RCC 7860 (cell line): ENCODE measurements at places on chromosomes 1 and 21.
A peak's percentile ranks its signal among the peaks of the same experiment; 100 is the strongest.

- no peak for DNase-seq
Measured at GRCh38 chr21:33640697-33641351, 717 bp downstream of the CRYZL1 start.

- DNase-seq = no peak
Measured at GRCh38 chr21:26112127-26112742, 58.3 kb downstream of the APP start.

GRCh38 chr21:41052820-41053555 is 115.0 kb upstream of the BACE2 start:
- DNase-seq = no peak

DNA sequence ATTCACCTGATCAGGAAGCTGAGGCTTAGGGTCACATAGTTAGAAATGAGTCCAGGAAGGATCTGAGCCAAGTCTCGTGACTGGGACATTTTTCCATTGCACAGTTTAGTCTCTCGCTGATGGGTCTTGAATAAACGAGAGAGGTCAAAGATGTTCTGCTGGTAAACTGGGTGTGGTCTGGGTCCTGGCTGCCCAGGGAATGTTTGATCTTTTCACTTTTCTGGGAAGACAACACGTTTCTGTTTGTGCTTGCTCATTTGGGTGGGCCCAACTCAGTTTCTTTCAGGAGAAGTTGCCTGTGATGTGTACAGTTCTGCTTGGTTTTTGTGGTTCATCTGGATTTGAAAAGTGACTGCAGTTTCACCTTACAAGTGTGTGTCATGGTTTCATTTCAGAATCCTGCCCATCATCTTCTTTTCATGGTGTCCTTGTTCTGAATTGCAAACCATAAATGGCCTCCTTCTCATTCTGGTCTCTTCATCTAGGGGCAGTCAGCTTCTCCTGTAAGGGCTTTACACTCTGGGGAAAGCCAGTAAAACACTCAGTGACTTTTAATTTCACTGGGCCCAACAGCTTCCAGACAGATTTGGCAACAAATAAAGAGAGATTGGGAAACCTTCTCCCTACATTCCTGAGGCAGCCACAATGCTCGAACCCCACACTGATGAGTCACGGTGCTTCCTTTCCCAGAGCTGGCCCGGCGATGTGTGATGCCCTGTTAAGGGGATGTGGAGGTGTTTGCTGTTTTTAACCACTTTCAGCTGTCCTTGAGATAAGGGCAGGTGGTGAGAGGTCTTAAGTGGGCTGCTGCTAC is 7.2 kb upstream of the TACSTD2 start:
- DNase-seq = peak; percentile 91

GRCh38 chr21:44649521-44650100 is 3.4 kb downstream of the KRTAP10-11 start:
- no peak for DNase-seq

DNA sequence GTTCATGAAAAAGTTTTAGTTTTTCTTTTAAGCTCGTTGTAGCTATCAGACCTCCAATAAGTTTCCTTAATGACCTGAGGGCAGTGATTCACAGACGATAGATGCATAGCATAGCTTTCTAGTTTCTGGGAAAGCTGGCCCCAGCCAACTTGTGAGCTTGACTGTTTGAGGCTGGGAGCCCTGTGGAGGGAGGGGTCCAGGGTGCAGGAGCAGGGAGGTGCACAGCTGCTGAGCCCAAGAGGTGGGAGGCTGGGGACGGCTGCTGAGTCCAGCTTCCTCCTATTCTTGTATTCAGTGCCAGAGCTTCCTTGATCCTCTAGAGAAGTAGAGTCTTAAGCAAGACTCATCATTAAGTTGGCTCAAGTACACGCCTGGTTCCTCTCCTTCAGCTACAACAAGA is 11.0 kb upstream of the AVPR1B start:
- DNase-seq = no peak

- DNase-seq = no peak
Measured at GRCh38 chr21:40769231-40769630, 77.7 kb downstream of the DSCAM start.

DNA sequence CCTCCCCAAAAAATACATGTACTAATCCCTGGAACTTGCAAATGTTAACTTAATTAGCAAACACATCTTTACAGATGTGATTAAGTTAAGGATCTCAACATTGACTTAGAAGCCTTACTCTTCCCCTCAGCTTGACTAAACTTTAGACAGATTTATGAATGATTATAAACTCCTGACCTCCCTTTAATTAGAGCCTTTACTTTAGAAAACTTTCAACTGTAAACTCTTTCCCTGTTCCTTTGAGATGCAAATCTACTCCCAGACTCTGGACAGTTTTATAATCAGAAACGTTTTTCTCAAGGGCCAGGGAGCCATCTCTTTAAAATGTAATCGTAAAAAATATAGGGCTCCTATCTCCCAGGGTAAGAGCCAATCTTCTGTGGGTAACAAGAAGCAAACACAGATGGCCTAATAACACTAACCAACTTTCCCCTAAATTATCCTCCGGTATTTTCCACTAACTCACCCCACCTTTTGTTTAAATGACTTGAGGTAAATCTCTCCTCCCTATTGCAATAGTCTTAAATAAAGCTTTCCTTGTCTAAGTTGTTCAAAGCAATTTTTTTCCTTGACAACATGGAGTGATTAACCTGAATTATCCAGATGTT is 284.1 kb downstream of the BRINP3 start:
- no peak for DNase-seq

GRCh38 chr1:77742011-77742555 is 17.6 kb downstream of the USP33 start:
- DNase-seq = no peak

DNA sequence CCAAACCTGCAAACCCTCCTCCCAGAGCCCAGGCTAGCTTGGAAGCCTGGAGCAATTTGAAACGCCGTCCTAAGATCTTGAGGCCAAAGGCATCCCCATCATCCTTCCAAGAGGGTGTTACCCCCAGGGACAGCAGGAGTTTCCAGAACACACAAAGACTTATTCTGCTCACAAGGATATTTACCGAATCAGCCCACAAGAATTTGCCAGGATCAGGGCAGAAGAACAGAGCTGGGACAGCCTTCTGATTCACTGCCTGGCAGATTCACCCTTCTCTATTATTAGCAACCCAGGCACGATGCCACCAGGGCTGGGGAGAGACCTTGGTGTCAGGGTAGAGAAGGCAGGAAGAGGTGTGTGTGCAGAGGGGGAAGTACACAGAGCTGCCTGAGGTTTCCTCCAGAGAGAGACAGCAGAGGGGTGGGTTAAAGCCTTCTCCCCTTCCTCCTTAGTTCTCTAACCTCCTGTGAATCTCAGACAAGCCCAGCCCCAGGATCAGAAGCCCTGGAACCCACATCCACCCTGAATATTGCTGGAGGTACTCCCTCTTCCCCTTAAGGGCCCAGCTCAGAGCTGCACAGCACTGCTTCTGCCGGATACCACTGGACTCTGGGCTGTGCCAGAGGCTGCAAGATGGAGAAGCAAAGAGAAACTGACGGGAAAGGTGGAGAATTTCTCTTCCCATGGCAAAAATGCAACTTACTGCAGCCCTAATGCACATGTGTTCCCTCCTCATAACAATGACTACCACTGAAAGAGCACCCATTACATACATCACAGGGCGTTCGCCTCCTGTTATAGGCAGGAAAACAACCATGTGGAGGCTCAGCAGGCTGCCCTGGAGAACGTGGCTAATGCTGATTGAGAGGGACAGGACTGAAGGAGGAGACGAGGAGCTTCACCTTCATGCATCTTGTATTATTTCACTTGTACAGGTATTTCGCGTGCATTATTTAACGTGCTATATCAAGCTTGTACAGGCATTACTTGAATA is 61.8 kb downstream of the ITPKB start:
- DNase-seq = peak; percentile 68

DNA sequence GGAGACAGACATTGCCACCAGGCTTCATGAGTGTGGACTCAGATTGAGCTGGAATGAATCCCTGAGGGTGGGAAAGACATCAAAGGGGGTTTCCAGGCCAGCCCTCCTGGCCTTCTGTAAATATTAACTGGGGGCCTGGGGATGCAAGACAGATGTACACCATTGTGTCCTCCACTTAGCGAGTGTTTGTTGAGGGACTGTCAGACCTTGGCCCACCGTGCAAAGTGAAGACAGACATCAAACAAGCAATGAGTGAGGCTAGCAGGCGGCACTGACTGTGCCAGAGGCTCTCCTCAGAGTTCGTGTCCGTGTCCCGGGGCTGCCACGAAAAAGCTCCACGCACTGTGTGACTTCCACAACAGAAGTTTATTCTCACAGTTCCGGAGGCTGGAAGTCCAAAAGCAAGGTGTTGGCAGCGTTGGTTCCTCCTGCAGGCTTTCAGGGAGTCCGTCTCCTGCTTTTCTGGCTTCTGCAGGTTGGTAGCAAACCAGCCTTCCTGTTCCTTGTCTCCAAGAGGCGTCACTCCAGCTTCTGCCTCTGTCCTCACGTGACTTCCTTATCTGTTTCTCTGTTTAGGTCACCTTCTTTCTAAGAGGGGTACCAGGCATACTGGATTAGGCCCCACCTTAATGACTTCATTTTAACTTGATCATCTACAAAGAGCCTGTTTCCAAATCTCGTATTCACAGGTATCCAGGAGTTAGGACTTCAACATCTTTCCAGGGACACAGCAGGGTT is 59.1 kb downstream of the DISP3 start:
- no peak for DNase-seq

DNA sequence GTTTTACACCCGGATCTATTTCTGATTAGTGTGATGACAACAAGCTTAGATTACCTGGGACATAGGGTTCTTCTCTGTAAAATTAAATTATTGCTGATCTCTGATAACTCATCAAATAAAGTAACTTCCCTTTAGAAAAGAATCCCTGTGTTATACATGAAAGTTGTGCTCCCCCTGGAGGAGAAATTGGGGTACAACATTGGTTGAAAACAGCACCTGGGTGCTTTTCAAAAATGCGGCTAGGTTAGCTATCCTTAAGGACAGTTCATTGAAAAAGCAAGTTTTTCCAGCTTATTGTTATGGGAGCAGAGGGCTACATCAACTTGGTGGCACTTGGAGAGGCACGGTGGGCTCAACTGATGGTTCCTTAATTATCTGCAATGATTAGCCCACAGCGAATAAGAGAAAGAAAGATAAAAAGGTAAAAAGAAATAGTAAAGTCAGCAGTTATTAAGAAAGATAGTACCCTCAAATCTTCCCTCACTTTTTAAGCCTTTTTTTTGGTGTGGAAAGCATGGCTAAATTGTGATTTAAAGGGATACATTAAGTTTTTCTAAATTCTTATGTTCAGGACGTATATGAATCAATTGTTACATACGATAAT is 97.8 kb downstream of the FMN2 start:
- DNase-seq = peak; percentile 18

GRCh38 chr1:109397581-109398342 is at the start of gene SORT1:
SORT1 (minus strand) TSS chr1:109397918; CDS start chr1:109397892, 26 bp downstream.
- peak; percentile 19 for DNase-seq

- DNase-seq = no peak
Measured at GRCh38 chr1:114331936-114332335, 178.3 kb upstream of the SYT6 start.

GRCh38 chr1:104906141-104906540 is 1156.4 kb downstream of the AMY1C start:
- no peak for DNase-seq

DNA sequence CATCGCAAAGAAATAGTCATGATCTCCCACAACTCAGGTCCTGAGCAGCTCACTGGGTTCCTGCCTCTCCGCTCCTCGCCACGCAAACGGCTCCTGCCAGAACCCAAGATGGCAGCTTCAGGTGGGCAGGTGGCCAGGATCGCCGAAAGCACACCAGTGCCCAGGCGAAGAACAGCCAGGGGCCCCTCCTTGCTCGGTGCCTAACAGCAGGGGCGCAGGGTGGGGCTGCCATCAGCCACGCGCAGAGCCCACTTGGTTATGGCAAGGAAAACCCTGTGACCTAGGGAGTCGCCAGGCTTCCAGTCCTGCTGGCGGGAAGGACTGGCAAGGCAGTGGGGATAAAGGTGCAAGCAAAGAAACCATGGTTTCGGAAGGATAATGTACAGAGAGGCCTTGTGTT is 47.5 kb downstream of the ARID4B start:
- DNase-seq = no peak

DNA sequence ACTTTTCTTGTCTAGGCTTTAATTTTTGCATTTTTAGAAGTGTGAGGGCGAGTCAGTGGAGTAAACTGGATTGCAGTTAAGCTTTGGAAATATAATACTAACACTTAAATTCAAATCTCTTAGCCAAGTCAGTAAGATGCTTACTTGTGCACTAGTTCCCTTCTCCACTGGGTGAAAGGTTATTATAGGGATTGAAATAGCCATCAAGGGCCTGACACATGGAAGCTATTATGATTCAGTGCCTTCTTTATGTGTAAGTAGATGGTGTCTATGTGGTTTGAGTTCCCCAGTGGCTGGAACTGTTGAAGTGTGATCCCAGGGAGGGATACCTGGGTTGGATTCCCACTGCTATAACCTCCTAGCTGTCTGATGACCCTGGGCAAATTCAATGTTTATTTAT is 24.7 kb upstream of the DMRTA2 start:
- DNase-seq = no peak

GRCh38 chr1:87686671-87687070 is 358.0 kb downstream of the LMO4 start:
- DNase-seq = no peak

GRCh38 chr1:22832414-22832786 is 121.8 kb downstream of the EPHB2 start:
- DNase-seq = peak; percentile 80

DNA sequence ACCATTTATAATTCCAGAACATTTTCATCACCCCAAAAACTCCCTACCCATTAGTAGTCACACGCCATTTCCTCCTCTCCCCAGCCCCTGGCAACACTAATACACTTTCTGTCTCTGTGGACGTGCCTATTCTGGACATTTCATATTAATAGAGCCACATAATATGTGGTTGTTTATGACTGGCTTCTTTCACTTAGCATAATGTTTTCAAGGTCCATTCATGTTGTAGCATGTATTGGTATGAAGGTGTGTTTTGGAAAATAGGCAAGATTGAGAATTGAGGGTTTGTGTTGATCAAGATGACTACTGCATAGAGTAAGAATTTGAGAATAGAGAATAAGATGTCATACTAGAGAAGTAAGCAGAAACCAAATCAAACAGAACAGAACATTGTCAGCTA is 67.5 kb downstream of the ZFYVE9 start:
- no peak for DNase-seq

DNA sequence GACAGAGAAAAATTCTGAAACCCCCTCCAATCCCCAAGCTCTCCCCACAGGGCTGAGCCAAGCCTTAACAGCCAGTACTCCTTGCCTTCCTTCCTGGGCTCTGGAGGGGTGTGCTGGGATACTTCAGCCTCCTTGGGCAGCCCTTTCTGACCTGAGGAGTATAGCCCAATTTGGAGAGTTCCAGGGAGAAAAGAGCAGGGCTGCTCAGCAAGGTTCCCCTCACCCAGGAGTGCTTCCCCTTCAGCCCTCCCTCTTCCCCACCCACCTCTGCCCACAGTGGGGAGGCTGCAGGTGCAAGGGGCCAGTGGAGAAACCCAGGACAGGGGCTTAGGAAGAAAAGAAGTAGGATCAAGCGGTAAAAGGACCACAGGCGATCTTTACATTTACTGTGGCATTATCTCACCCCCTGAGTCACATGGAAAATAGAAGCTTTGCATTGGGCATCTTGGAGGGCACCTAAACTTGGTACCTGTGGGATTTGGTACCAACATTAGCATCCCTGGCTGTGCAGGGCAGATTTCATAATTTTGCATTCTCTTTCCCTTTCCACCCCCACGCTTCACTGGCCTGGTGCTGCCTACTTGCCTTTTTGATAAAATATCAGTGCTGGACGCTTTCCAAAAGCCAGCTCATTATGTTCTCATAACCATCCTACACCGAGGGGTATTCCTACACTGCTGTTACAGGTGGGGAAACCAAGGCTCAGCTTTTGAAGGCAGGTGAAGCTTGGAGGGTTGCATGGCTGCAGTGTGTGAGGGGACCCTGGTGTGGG is 2.8 kb upstream of the ADORA1 start:
- peak; percentile 53 for DNase-seq
